ENCODE measurements at places on chromosomes 2 and 18.

GRCh38 chr18:2879889-2880288 is 33.1 kb downstream of the EMILIN2 start:
- no peak for DNase-seq

DNA sequence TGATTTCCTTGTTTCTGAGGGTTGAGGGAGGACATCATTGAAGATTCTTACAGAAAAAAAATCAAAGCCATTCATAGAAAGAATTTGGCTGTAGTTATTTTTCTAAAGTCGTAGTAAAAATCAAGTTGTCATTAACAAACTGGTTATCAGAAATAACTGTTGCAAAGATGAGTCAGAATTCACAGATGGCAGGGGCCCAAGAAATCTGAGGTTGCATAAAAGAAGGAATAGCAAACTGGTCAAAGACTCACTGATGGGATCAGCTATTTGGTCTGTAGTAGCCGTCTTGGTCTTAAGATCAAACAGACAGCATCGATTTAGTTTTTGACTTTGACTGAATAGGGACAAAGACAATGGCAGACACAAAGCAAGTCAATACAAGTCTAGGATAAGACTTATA is 334.3 kb downstream of the FIGN start:
- DNase-seq = no peak

GRCh38 chr2:82062463-82062862 is 1757.9 kb upstream of the LRRTM1 start:
- DNase-seq = no peak

- DNase-seq = no peak
Observed at GRCh38 chr2:235495373-235496238, 1.8 kb downstream of the AGAP1 start.

- DNase-seq = no peak
Observed at GRCh38 chr2:210072493-210072892, 70.1 kb downstream of the RPE start.

GRCh38 chr2:206353685-206354084 is 79.2 kb downstream of the ZDBF2 start:
- no peak for DNase-seq

GRCh38 chr2:104572834-104573233 is 281.1 kb upstream of the POU3F3 start:
- DNase-seq = no peak

DNA sequence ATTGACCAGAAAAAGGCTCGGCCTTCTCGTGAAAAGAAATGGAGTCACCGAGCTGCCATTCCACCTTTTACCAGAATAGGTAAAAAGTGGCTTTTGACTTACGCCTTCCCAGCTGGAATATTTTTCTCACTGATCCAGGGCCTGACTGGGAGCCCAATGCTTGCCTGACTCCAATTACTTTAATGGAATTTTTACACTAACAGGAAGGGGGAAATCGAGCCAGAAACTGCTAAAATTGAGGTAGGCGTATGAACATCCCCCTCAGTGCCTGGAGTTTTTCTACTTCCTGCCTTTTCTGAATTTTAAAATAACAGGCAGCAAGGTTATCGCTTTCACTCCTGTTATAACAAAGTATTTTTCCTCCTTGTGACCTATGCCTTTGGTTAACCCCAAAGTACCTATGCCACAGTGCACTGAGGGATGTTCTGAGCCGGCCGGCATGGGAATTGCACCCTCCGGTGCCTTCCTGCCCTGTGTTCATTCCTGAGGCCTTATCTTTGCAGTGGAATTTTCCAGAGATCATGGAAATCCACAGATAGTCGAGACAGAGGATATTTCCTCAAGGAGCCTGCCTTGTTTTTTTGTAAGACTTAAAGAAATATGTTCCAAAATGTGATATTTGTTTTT is 18.3 kb upstream of the RPL31 start:
- no peak for DNase-seq

- DNase-seq = no peak
Observed at GRCh38 chr2:218020281-218020680, 17.5 kb upstream of the TNS1 start.

DNA sequence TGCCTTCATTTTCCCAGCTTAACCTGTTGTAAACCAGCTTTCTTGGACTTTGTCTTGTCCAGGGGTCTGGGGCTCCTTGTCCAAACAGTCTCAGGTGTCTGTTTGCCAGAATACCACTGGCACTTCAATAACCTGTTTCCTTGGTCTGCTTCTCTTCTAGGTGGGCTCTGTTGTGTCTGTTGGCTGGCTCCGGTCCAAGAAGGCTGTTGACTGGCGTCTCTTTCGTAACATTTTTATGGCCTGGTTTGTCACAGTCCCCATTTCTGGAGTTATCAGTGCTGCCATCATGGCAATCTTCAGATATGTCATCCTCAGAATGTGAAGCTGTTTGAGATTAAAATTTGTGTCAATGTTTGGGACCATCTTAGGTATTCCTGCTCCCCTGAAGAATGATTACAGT is 17.0 kb downstream of the SLC20A1 start:
- DNase-seq = no peak

DNA sequence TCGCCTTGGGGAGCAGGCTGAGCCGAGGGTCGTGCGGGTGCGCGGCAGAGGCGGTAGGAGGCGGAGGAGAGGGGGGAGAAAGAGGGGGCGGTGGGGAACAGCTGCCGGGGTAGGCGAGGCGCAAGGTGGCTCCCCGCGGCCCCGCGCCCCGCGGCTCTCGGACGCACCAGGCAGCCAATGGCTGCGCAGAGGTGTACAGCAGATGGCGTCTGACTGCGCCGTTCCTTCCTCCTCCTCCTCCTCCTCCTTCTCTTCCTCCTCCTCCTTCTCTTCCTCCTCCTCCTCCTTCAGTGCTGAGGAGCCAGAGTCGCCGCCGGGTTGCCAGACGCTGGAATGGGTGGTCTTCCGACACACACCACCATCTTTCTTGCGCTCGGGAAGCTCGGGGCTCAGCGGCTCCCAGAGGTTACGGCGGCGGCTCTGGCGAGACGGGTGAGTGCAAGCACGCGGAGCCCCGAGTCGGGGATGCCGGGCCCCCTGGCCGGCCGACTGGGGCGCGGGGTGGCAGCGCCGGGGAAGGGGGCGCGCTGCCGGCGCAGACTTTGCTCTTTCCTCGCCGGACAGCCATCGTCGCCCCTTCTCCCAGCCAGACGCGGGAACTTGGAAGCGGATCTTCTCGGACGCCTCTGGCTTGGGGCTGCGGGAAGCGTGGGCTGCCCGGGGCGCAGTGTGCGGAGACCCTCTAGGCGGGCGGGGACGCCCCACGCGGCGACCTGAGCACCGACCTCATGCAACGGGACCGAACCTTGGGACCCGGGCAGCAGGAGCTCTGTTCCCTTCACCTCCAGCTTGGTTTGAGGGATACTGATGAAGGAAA is at the start of gene THSD7B:
THSD7B (plus strand) TSS at position 290 of the 817 bp plus-strand sequence. CDS start 116,634 bp downstream, outside the sequence.
- DNase-seq = no peak

GRCh38 chr2:240914645-240915525 is 8.7 kb downstream of the CROCC2 start:
- no peak for DNase-seq

- no peak for DNase-seq
Observed at GRCh38 chr2:165697748-165698443, 96.2 kb downstream of the GALNT3 start.

DNA sequence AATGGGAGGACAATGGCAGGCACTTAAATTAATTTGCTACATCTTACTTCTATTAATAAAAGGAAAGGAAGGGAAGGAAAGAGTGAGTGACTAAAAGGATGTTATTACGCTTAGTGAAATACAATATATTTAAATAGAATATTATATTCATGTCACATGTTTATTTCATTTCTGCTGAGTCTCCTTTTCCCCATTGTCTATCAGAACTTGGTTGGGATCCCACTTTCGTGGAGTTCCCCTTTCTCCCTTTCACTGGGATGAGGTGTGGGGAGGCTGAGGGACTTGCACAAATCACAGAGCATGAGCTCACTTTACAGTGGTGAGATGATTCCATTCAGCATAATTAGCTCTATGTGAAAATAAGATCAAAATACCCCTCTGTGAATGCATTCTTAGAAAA is 730.6 kb downstream of the TSN start:
- no peak for DNase-seq

DNA sequence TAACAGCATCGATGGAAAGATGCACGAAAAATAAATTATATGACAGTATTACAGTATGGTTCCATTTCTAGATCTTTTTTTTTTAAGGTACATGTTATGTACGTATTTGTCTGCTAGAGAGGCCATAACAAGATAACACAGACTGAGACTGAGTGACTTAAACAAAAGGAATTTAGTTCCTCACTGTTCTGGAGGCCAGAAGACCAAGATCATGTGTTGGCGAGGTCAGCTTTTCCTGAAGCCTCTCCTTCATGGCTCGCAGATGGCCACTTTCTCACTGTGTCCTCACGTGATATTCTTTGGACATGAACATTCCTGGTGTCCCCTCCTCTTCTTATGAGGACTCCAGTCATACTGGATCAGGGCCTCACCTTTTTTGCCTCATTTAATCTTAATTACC is 177.4 kb downstream of the CAPN13 start:
- DNase-seq = no peak

DNA sequence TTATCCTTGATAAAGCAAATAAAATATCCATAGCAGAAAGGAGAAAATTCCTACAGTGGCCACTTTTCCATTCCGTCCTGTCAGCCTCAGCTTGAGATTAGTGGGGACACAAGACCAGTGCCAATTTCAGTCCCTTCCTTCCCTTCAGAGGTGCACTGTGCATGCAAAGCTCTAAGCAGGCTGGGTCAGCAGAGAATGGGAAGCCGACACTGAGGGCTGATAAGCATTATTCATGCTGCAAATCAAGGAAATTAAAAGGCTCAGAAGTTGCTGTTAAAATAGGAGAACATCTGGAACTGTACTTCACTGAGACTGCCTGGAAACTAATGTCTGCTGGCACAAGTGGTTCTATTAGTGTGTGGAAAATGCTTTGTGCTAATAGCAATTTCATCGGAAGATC is 534.3 kb downstream of the ADCYAP1 start:
- DNase-seq = no peak

DNA sequence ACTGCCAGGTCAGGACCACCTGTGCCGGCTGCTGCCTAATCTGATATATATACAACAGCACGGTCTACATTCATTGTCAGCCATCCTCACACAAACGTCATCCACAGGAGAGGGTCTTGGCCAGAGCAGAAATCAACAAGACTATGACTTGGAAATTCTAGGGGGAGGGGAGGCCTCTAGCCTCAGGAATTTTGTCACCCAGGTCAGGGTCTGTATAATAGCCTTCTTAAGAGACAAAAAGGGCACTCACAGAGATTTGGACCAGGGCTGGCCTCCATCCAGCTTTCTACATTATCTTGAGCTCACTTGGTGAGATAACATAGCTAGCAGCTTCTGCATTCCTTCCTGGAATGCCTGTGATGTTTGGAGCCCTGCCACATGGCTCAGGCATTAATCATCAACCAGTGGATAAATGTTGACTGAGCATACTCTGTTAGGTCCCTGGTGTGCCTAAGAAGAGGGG is 50.4 kb upstream of the CTIF start:
- no peak for DNase-seq
